ENCODE measurements at places on chromosomes 12 and 14.

DNA sequence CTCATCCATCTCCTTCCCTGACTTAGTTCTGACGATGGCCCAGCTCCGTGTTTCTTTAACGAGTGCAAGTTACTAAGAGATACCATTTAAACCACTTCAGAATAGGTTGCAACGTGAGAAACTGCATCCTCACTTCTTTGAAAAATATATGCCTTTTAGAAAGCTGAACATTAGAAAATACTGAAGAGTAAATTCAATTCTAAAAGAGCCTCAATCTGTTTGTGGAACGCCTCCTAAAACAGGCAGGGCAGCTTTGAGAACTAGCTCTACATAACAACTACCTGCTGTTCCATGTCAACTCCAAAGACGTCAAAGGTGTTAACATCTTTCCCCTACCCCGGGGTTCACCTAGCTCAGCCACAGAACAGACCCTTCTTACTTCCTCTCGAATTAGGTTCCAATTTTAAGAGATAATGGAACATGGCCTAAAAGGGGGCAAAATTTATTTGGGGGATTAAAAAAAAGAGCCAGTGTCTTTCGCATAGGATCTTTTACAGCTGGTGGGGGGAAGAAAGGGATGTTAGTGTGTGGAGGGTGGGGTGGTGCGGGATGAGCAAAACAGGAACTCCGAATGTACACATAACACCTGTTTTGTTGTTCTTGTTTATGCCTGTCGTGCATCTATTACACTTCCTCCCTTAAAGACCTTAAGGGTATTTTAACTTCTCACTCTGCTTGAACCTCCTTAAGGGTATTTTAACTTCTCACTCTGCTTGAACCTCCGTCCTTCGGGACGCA, 3.3 kb downstream of the BHLHE41 start:
- no peak for DNase-seq

DNA sequence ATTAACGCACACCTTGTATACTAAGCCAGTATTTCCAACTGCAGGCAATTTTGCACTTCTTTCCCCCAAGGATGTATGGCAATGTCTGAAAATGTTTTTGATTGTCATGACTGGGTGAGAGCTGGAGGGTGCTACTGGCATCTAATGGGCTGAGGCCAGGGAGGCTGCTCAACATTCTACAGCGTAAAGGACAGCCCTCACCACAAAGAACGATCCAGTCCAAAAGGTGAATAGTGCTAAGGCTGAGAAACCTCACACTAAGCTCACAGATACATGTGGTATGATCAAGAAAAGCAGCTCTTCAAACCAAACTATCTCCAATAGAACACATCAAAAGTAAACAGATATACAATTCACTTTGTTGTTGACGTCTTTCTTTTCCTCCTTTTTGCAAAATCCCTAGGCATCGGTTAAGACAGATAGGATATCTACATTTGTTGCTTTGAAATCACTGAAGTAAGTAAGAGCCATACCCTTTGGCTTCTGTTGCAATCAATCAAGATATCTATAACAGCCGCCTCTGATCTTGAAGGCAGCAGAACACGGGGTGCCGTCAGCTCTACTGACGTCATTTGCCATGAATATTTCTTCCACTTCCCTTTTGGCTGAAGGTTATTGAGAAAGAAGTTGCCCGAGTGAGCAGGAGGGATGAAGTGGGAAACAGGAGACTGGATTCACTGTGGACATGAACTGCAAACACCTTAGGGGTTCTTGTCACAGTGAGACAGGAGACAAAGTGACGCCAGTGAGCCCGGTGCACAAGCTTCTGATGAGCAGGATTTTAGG, 218.3 kb downstream of the FOXN3 start:
- no peak for DNase-seq

DNA sequence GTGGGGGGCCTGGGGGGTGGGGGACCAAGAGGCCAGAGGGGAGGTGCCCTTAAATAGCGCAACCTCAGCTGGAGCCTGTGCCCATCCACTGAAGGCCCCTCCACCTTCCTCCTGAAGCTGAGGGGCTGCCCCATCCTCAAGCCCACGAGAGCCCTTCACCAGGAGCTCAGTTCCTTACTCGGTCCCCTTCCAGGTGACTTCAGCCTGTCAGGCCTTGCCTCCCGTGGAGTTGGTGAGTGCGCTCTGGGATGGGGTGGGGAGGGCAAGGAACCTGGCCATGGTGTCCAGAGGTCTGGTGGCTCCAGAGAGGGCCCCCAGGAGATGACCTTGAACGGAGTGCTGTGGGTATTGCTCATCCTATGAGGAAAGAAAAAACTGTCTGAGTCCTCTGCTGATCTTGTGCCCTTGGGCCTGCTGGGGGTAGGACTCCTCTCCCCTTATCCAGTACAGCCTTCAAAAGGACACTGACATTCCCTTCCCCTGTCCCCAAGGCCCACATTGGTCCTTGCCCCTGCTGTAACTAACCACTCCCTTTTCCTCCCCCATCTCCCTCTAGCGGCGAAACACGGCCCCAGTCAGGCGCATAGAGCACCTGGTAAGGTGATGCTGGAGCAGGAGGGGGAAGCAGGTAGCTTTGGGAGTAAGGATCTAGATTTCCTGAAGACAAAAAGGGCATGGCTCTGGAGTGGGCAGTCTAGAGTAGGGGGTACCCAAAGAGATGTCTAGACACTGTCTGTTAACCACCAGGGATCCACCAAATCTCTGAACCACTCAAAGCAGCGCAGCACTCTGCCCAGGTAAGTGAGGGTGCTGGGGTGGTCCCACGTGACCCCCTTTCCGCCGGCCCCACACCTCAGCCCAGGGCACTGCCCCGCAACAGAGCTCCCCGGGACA, 3.6 kb downstream of the TNS2 start:
- no peak for DNase-seq

DNA sequence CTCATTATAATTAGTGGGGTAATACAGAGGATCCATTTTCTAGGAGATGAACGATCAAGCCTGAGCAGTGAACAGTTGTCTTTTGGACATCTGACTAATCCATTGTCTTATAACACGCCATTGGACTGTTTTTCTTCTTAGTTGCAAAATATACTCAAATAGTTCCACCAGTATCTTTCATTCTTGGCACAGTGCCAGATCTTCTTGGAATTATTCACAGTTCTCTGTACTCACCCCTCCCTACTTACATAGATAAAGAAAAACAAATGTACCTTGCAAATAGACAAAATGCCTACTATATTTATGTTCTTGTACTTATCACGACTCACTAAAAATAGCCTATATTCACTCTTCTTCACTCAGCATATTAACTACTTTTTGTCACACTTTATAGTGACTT, 3.8 kb downstream of the CBLN3 start:
- DNase-seq, result no peak

DNA sequence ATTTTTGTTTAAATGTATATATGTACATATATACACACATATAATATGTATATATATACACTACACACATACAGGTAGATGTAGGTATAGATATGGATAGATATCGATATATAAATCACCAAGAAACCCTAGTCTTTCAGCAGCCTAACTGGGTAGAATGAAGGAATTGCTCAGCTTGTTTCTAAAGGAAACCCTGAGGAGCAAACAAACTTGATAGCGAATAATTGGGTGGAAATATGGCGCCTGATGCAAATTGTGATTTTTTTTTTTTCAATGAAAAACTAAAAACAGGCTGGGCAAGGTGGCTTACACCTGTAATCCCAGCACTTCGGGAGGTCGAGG, 254 bp upstream of the CCDC177 start:
- no peak for DNase-seq

- no peak for DNase-seq
Measured at GRCh38 chr14:84671776-84672175, 858.2 kb upstream of the FLRT2 start.

- no peak for DNase-seq
Measured at GRCh38 chr14:32190673-32191072, 11.2 kb upstream of the RNU6-7 start.

GRCh38 chr14:97329701-97330100, 532.5 kb downstream of the VRK1 start:
- DNase-seq, result no peak

DNA sequence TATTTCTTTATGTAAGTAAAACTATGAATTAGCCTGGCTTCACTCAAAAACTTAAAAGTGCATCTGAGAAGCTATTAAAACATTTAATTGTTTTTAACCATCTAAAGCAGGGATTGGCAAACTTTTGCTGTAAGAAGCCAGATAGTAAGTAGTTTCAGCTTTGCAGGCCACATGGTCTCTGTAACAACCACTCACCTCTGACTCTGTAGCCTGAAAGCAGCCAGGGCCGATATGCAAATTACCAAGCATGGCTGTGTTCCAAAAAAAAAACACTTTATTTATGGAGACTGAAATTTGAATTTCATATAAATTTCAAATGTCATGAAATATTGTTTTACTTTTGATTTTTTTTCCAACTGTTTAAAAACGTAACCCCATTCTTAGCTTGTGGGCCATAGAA, 95.3 kb downstream of the CIT start:
- DNase-seq, result no peak
